ENCODE measurements at places on chromosomes 12 and 14. TPM values are rescaled to one million over a fixed set of nuclear protein-coding genes. Genes with fewer than 3 reads are reported as not detected.

Gene GALNT16
- 15.2 TPM for total RNA-seq

Gene ADAM20
- total RNA-seq: 0.04 TPM

Gene KRT3
- not detected for total RNA-seq

DNA sequence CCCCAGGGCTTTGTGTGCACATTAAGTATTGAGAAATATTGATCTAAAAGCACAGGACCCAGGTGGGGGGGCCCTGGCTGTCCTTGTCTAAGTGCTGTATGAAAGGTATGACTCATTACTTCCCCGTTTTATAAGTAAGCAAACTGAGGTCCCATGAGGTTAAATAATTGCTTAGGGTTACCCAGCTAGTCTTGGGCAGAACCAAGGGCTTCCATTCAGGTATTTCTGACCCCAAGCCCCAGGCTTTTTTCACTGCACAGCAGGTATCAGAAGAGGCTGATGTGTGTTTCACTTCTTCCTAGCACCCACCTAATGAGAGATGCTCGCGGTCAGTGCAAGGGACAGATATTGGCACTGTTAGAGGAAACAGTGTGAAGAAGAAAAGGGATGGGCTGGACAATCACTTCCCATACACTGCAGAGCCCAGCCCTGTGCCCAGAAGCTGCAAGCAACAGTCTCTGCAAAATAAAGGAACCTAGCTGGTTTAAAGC lies 4.7 kb upstream of the TC2N start:
- no peaks in the 10 kb centered on the region for H3K27me3 ChIP-seq
- DNase-seq: no peak
- no peaks in the 10 kb centered on the region for H3K4me1 ChIP-seq
- H3K27ac ChIP-seq: no peak overlapping the region
- no peak overlapping the region for H3K4me3 ChIP-seq

DNA sequence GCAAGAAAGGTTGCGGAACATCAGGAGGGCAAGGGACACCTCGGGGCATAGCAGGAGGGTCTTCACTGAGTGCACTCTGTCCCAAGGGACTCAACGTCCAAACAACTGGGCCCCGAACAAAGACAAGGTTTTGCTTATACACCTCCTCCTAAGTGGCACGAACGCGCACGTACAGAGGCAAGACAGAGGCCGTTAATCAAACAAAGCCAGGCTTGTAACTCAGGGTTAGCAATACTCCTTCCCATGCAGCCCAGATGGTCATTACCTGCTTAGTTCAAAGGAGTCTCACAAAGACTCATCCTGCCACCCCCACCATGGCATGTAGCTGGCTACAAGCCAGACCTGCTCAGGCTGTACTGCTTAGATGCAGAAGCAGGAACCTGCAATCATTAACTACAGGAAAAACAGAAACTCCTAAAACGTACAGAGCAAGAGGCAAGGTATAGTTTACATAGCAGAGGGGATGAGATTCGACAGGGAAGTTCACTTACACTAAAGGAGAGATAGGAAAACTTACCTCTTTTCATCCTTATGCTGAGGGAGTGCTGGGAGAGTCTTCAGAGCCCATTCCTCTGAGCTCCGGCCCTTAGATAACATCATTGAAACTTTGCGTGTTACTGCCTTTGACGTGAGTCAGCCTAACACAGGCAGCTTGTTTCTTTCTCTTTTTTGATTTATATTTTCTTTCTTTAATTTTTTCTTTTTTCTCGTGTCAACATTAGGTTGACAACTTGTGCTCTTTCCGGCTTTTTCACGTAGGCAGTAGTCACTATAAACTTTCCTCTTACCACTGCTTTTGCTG lies 1319.1 kb downstream of the TMEM121 start:
- DNase-seq: no peak
- no peaks in the 10 kb centered on the region for H3K4me1 ChIP-seq
- no peak overlapping the region for H3K27ac ChIP-seq
- H3K27me3 ChIP-seq: no peaks in the 10 kb centered on the region

DNA sequence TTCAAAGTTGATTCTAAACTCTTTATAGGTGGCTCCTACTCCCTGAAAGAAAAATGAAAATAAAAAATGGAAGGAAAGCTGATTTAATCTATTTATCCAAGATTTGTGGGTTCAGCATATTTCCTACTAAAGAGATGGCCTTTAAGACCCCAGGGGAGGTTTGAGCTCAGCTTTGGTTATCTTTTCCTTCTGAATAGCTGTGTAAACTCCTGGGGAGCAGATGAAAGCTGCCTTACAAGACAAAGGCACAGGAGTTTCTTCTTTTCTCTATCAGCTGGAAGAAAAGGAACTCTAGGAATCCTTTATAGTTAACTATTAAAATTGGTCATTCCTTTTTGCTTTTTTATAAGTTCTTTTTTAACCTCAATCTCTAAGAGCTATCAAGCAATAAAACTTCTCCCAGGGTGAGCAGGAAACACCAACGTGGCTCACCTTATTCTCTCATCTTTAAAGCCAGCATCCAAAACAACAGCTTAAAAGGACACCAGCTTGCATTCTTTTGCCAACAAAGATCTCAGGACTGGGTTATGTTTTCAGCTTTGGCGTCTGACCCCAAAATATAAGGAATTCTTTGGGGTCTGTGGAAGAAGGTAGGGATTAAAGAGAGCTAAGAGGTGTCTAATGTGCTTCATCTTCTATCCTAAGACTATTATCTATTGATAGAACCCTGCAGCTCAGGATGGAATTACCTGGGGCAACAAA lies 371.7 kb upstream of the KITLG start:
- no peaks in the 10 kb centered on the region for H3K36me3 ChIP-seq
- H3K27me3 ChIP-seq: no peaks in the 10 kb centered on the region
- H3K27ac ChIP-seq: no peak overlapping the region

Measured in cardiac muscle cell (in vitro differentiated cells and primary cell).